ENCODE measurements at places on chromosomes 2 and 18. TPM values are rescaled to one million over a fixed set of nuclear protein-coding genes. Genes with fewer than 3 reads are reported as not detected.

- DNase-seq = no peak
Measured at GRCh38 chr18:72261590-72261989, 282.6 kb downstream of the CBLN2 start.

- no peak for DNase-seq
Measured at GRCh38 chr2:120433816-120434290, 87.9 kb downstream of the INHBB start.

- no peak for DNase-seq
Measured at GRCh38 chr18:70292628-70293027, 3.8 kb downstream of the SOCS6 start.

Gene MFF
- 110 TPM for polyA plus RNA-seq

Gene PMAIP1
- polyA plus RNA-seq = 0.71 TPM

Gene SLC4A5
- 1.1 TPM for polyA plus RNA-seq
